ENCODE measurements at places on chromosomes 7 and 10.

GRCh38 chr7:5455581-5456219, 32.1 kb upstream of the TNRC18 start:
- DNase-seq: no peak

DNA sequence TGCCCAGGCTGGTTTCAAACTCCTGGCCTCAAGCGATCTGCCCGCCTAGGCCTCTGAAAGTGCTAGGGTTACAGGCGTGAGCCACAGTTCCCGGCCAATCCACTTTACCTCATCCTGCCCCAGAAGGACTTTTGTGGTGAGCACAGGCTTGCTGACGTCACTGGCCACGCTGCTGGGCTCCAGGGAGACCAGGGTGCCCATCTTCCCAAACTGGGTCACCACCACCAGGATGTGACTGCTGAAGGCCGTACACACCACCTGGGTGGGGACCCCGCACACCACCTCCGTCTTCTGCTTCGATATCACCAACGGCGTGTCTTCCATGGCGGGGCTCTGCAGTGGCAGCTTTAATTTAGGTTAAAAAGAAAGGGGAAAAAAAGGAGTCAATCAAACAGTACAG, 816 bp downstream of the PSMG3 start:
- no peak for DNase-seq

DNA sequence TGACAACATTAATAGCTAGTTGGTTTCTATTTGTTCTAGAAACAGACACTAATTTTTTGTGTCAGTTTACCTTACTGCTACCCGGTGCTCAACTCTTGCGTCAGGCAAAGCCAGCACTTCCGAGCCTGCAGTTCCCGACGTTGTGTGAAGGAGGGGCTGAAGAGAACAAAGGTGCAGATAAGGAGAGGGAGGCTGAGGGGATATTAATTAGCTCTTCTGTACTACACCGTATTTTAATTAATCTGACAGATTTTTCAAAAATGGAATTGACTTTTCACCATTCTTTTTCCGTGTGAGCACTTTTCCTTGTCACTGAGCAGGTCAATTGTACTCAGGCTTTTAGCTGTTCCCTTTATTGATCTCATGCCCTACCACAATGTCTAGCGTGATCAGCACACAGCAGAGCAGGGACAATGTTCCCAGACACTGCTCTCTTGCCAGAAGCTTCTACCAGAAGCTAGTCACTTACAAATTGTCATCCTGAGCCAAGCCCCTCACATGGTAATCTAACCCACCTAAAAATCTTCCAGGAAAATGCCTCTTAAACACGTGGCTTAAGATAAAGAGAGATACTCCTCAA, 650.5 kb upstream of the MKI67 start:
- no peak for DNase-seq

GRCh38 chr10:35498693-35499092, 106.4 kb upstream of the GJD4 start:
- DNase-seq: peak; percentile 17

DNA sequence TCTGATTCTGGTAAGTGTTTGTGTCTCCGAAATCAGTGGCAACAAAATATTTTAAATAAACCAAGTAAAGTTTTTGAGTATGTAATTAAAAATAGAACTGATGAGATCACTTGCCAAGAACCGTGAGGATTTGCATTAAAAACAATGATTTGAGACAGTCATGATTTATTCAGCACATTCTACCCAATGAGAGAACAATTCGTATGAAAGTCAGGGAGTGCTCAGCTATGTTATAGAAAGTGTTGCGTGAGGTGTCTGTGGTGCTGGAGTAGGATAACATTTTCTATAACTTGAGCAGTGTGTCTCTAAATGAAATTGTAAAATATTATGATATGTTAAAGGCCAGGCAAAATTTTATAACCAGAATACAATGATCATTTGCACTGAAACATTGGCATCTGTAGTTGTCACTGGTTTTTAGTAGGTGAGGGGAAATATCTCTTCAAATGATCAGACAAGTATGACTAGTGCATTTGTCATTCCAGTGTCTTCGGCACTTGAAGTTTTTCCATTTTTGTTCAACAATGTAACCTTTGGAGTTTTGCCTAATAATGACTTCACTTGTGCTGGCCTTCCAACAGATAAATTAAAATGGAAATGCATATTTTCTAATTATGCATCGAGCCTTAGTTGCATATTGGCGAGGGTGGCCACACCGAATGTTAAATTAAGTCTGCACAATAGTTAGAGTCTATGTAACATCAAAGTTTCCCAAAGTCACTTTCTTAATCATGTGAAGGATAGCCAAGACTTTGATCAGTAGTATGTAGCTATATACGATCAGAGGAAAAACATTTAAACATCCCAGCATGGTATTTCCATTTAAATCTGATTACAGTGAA, 335.9 kb downstream of the GFRA1 start:
- no peak for DNase-seq

Measured in GM18507 (cell line).